Aorta (tissue), 5 donors: ENCODE measurements at places on chromosomes 11 and 22. TPM values are rescaled to one million over a fixed set of nuclear protein-coding genes. Genes with fewer than 3 reads are reported as not detected.

DNA sequence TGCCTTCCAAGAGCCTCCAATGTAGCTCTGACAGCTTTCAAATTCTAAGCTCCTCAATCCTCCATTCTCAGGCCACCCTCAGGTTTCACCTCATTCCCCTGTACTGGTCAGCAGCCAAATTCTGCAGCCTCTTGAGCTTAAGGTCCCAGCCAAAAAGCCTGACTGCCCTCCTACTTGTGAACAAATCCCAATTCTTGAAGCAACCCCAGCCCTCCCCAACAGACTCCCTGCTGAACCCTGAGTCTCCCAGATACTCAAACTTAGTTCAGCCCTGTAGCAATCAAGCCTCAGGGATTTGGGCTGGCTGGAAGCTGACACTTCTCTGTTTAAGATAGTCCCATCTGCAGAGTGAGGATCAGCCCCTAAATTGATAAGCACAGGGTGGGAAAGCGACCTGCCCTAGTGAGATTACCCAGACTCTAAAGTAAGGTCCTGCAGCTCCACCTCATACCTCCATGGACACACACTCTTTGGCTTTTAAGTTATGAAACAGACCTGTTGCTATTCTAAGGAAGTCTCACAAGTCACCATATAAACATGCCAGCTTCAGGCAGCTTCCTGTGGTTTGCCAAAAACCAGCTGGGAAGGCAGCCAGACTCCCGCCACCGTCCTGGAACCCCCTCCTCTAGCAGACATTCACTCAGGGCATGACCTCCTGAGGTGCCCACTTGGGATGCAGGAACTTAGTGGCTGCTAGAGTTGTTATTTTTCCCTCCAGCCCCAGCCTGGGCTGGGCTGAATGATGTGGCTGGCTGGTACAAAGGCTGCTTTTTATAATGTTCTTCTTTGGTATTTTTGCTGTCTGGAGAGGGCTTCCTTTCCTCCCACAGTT, 82.5 kb upstream of the PICALM start:
- no peak overlapping the region for H3K4me3 ChIP-seq
- H3K4me1 ChIP-seq, result peaks cover 13% of the 10 kb centered on the region
- no peaks in the 10 kb centered on the region for H3K27me3 ChIP-seq
- DNase-seq, result peak; percentile 90
- H3K36me3 ChIP-seq, result no peaks in the 10 kb centered on the region

GRCh38 chr11:88167853-88168252, 7.4 kb downstream of the RAB38 start:
- no peak overlapping the region for H3K4me3 ChIP-seq
- H3K36me3 ChIP-seq, result no peaks in the 10 kb centered on the region
- H3K27ac ChIP-seq, result no peak overlapping the region
- H3K4me1 ChIP-seq, result no peaks in the 10 kb centered on the region
- DNase-seq, result no peak
- no peaks in the 10 kb centered on the region for H3K27me3 ChIP-seq

GRCh38 chr11:113553235-113553634, 78.0 kb upstream of the DRD2 start:
- H3K36me3 ChIP-seq, result no peaks in the 10 kb centered on the region
- peak; percentile 57 for DNase-seq
- H3K4me3 ChIP-seq, result no peak overlapping the region
- no peaks in the 10 kb centered on the region for H3K4me1 ChIP-seq

DNA sequence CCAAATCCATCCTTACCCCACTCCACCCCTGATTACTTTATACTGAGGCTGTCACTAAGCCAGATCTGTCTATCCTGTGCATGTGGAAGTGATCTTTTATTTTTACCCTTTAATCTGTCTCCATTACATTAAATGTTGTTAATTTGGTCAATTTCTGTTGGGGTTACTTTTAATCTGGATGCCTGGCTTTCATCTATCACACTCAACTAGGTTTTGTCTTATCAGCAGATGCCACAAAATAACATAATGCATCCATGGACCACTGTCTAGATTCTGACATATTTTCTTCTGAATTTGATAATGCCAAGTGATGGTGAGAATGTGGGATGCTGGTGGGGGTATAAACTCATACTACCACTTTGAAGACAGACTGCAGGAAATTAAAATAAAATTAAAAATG, 108.4 kb downstream of the FDX1 start:
- no peaks in the 10 kb centered on the region for H3K36me3 ChIP-seq
- H3K27me3 ChIP-seq, result no peaks in the 10 kb centered on the region
- DNase-seq, result no peak

DNA sequence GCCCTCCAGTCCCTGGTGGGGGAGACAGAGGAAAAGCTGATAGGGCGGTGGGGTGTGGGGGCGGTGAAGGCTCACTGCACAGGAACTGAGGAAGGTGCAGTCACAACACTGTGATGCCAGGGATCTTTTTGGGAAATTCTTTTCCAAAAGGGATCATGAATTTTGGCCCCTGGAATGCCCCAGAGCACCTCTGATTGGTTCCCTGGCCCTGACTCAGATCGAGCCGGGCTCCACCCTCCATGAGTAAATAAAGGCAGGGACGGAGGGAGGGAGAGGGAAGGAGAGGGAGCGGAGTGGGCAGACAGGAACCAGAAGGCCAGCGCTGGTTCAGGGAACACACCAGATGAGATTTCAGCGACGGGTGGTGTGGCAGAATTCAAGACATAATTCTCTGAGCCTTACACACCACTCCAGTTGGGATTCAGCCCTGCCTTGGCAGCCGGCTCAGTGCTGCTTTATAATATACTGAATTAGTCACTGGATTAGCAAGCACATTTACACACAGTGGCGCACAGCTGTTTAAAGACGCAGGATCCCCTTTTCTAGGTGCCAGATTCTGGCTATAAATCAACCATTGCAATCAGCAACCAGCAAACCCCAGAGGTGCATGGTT, 80.3 kb downstream of the ETS1 start:
- H3K4me3 ChIP-seq, result no peak overlapping the region
- no peaks in the 10 kb centered on the region for H3K27me3 ChIP-seq
- DNase-seq, result peak; percentile 95
- no peaks in the 10 kb centered on the region for H3K36me3 ChIP-seq

DNA sequence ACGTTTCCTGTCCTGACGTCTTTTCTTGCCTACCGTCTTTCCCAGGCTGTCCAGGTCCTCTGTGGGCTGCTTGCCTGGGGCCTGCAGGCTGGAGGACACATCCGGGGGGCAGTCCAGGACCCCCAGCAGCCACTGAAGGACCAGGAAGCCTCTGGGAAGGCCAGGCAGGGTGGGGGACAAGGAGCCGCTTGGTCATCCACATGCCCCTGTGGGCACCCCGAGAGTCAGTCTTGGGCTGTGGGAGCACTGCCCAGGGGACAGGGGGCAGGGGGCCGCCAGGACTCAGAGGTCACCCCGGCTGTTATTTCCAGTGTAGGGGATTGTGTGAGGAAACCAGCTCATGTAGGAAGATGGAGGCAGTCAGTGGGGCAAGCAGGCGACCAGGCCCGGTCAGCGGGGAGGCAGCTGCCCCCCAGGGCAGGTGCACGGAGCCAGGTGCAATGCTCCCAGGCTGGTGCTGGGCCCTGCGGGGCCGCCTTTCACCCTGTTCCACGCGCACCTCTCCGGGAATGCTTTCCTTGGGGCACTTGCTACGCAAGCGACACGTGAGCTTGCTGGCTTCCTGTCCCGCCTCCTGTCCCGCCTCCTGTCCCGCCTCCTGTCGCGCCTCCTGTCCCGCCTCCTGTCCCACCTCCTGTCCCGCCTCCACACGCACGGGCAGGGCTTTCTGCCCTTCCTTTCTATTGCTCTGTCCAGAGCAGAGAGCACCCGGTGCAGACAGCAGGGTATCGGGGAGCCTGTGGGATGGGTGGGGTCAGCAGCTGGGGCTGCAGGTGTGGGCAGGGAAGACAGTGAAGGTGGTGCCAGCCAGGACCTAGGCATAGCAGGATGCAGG, 39.5 kb downstream of the MUC5B start:
- H3K27ac ChIP-seq, result no peak overlapping the region
- peak; percentile 94 for DNase-seq
- H3K27me3 ChIP-seq, result no peaks in the 10 kb centered on the region
- H3K4me3 ChIP-seq, result no peak overlapping the region

- no peaks in the 10 kb centered on the region for H3K27me3 ChIP-seq
- peak overlapping the region; percentile 27 for H3K27ac ChIP-seq
- H3K4me3 ChIP-seq, result peak overlapping the region; percentile 36
- H3K4me1 ChIP-seq, result no peaks in the 10 kb centered on the region
- no peak for DNase-seq
These were observed 2.9 kb downstream of the BCR start for GRCh38 chr22:23183061-23183698.

- no peaks in the 10 kb centered on the region for H3K27me3 ChIP-seq
- no peak for DNase-seq
- no peaks in the 10 kb centered on the region for H3K4me1 ChIP-seq
- H3K27ac ChIP-seq, result no peak overlapping the region
These were observed 37.9 kb downstream of the KCNQ1 start for GRCh38 chr11:2482745-2483144.

The OR4A16 gene
- total RNA-seq, result not detected

The HEPN1 gene
- total RNA-seq, result not detected

The CD82 gene
- 64.6 TPM for total RNA-seq

The SMARCB1 gene
- total RNA-seq, result 48.3 TPM

The DEPDC7 gene
- 0.78 TPM for total RNA-seq
